ENCODE measurements at places on chromosomes 3 and 15. TPM values are rescaled to one million over a fixed set of nuclear protein-coding genes. Genes with fewer than 3 reads are reported as not detected.

CD86 gene
- not detected for total RNA-seq

ATP10A gene
- 0.31 TPM for total RNA-seq

CCDC54 gene
- total RNA-seq = not detected

LRRK1 gene
- 88.0 TPM for total RNA-seq

SLC22A14 gene
- total RNA-seq = 0.13 TPM

CRABP1 gene
- 6.7 TPM for total RNA-seq

TTLL13 gene
- total RNA-seq = 0.39 TPM

PTH1R gene
- not detected for total RNA-seq

All from Panc1 (cell line).